ENCODE measurements at places on chromosomes 4 and X.

DNA sequence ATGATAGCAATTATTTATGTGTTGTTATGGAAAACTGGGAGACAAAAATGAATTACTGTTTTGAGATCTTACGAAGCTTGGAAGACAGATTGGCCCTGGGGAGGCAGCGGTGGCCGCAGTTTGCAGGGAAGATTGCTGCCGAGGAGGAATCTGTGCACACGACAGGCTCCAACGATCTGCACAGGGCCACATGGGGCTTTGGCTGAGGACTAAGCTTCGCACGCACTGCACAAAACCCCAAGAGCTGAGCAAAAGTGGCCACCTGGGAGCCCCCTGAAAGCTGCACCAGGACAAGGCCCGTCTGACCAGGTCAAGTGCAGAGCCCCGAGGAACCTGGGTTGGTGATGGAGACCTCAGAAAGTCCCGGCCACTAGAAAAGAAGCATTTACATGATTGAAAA is 5.2 kb upstream of the PDE6B start:
- no peak for DNase-seq

DNA sequence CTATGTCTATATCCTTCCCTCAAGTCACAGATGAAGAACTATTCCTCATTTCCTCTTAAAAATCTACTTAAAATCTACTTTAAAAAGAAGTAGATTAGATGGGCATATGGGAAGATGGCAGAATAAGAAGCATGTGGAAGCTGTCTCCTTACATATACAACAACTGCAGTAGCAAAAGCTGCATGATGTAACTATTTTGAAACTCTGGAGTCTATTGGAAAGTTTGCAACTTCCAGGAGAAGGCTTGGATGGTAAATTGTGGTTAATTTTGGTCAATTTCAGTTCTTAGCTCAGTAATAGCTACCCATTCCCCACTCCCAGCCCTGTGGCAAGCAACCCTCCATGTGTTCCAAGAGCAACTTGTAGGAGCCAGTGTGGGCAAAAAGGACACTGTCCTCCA is 36.9 kb downstream of the MORC4 start:
- no peak for DNase-seq

DNA sequence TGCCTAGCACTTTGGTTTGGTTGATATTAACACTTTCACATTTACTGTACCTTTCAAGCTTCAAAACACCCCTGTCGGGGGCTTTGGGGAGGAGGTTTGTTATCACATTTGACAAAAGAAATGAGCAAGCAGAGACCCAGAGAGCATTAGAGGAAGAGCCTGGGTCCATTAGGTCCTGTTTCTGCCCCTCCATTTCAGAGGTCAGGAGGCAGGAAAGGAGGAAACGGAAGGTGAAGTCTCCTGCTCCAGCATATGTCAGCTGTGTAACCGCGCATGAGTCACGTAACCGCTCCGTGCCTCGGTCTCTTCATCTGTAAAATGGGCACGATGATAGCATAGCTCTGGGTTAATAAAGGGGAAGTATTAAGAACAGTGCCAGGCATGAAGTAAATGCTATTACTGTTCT is 201.9 kb upstream of the BCOR start:
- no peak for DNase-seq

DNA sequence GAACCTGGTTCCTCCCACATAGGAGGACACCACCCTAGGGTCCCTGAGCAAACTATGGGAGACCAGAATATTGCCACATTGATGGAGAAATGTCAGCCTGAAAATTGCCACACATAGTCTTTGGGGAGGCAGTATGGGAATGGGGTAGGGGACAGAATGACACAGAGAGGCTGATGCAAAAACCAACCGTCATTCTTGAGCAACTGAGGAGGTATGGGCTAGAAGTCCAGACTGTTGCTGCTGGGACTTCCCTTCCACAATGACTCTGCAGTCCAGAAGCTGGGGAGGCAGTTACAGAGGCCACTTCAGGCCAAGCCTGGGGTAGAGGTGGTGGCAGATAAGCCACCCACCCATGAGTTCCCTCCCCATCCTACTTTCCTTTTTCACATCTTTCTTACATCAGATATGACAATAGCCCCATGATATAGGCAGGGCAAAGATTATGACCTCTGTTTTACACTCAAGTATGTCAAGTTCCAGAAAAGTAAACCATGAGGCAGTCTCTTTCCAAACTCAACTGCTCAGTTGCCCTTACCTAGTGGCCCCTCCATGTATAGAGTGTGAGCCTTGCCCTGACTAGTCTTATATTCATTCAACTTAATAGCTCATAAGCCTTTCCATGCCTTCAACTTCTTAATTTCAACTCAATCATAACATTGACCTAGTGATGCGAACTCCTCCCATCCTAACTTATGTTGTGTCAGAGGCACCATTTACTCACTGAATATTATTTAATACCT is 41.7 kb downstream of the VSIG4 start:
- DNase-seq, result no peak

GRCh38 chr4:61318431-61318830 is 118.3 kb downstream of the ADGRL3 start:
- DNase-seq, result no peak

- DNase-seq, result no peak
Measured at GRCh38 chrX:137926090-137926489, 360.2 kb downstream of the ZIC3 start.

- no peak for DNase-seq
Measured at GRCh38 chrX:2497961-2498780, 2.6 kb downstream of the DHRSX start.

All from stimulated activated CD4-positive, alpha-beta T cell treated with anti-CD3 and anti-CD28 coated beads, Interleukin-2, amount 100 ng/mL, for 48 hours (primary cell).